ENCODE measurements at places on chromosomes 5 and 9.

GRCh38 chr5:151745071-151745705 lies 13.2 kb downstream of the ATOX1 start:
- H3K27ac ChIP-seq, result no peak overlapping the region
- H3K4me3 ChIP-seq, result no peak overlapping the region
- H3K27me3 ChIP-seq, result no peaks in the 10 kb centered on the region

DNA sequence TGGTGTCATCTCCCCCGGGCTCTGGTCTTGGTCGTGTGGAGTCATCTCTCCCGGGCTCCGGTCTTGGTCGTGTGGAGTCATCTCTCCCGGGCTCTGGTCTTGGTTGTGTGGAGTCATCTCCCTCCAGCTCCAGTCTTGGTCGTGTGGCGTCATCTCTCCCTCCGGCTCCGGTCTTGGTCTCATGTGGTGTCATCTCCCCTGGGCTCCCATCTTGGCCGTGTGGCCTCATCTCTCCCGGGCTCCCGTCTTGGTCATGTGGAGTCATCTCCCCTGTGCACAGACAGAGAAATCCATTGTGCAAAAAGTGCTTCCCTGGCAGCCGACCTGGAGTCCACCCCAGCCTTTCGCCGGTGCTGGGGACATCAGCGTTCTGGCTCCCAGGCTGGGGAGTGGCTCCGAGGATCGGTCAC lies 91.1 kb upstream of the CACNA1B start:
- H3K27ac ChIP-seq, result no peak overlapping the region
- peaks cover 16% of the 10 kb centered on the region for H3K4me1 ChIP-seq
- H3K27me3 ChIP-seq, result no peaks in the 10 kb centered on the region
- no peak overlapping the region for H3K4me3 ChIP-seq
- DNase-seq, result no peak

DNA sequence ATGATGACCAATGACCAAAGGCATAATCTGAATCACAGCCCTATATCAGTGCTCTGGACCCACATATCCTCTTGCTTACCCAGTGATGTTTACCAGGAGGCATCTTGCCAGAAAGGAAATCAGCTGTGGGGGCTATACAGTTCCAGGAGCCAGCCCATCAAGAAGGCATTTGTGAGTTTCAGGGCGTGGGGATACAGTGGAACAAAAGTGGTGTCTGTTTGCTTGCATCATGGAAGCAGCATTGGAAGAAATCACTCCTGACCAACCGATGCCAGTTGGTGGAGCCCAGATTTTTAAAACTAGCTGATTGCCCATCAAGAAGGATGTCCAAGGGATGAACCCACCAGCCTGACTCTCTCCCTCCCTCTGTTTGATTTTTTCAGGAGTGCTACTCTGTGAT lies 106.5 kb upstream of the EGFLAM start:
- H3K4me3 ChIP-seq, result no peak overlapping the region
- H3K27ac ChIP-seq, result no peak overlapping the region
- no peaks in the 10 kb centered on the region for H3K27me3 ChIP-seq
- DNase-seq, result no peak
- no peaks in the 10 kb centered on the region for H3K36me3 ChIP-seq

DNA sequence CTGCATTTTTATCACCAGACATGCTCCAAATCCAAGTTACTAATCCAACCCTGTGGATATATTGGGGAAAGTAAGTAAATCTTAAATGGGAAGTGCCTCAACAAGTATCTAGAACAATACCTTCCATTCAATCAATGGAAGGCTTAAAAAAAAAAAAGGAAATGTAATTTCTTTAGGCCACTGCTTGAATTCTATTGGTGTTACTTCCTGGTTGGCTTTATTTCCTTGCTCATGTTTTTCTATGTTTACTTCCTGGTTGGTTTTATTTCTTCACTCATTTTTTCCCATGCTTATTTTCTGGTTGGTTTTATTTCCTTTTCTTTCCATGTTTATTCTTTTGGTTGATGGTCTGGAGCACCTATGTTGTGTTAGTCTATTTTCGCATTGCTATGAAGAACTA lies 363.9 kb downstream of the KDM4C start:
- no peaks in the 10 kb centered on the region for H3K27me3 ChIP-seq
- H3K36me3 ChIP-seq, result peaks cover 2% of the 10 kb centered on the region
- no peak overlapping the region for H3K4me3 ChIP-seq

DNA sequence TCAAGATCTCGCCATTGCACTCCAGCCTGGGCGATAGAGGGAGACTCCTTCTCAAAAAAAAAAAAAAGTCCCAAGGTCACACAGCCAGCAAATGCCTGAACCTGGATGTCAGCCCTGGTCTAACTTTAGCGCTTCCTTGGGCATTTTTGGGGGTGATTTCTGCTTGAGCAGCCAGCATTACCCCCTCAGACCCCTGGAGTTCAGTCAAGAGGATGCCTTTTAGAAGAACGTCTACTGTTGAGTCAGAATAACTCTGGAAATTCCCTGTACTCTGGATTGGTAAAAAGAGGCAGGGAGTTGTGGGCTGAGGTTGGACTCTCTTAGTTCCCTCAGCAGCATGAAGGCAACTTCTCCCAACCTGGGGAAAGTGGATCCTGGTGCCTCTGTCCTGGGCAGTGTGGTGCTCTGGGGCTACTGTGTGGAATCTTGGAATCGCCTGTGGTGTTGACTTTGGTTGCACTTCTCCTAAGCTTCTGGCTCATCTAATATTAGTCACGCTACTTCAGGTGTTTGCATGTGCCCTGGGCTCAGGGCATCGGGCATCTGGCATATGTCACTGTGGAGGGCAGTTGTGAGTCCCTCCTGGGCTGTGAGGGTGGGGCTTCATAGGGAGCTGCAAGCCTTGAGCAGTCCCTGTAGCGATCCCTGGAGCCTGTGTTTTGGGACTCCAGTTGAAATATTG lies 32.2 kb downstream of the STXBP1 start:
- no peak overlapping the region for H3K27ac ChIP-seq
- no peaks in the 10 kb centered on the region for H3K36me3 ChIP-seq
- no peak overlapping the region for H3K4me3 ChIP-seq
- no peak for DNase-seq
- peaks cover 7% of the 10 kb centered on the region for H3K4me1 ChIP-seq

GRCh38 chr9:88754452-88754851 lies 219.5 kb downstream of the NXNL2 start:
- H3K4me3 ChIP-seq, result no peak overlapping the region
- peaks cover 32% of the 10 kb centered on the region for H3K4me1 ChIP-seq
- H3K36me3 ChIP-seq, result no peaks in the 10 kb centered on the region
- DNase-seq, result no peak
- peak overlapping the region; percentile 69 for H3K27ac ChIP-seq

Measured in muscle of leg (tissue), 16 donors.